Activated T-helper 17 cell treated with anti-CD3 and anti-CD28 coated beads, Interleukin-2, amount 50 U/mL, for 72 hours (primary cell): ENCODE measurements at places on chromosomes 6 and 20.

DNA sequence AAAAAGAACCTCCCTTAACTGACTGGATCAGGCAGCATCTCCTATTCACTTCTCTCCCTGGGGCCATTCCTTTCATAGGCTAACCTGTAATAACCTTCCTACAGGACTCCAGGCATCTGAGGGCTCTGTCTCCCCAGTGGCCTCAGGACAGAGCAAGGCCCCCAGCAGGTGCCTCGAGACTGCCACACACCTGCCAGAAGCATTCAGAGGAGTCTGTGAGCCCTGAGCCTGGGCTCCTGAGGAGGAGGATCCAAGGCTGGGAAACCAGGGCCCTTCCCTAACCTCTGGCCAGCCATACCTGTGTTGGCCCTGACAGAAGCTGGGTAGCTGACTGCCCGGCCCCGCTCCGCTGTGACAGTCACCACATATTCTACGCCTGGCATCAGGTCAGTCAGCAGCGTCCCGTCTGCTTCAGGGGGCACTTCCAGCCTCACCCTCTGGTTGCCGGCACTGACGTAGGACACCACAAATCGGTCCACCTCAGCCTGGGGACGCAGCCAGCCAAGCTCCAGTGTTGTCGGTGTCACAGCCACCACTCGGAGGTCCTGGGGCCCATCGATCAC, 20.6 kb downstream of the TNXB start:
- ATAC-seq: no peak

DNA sequence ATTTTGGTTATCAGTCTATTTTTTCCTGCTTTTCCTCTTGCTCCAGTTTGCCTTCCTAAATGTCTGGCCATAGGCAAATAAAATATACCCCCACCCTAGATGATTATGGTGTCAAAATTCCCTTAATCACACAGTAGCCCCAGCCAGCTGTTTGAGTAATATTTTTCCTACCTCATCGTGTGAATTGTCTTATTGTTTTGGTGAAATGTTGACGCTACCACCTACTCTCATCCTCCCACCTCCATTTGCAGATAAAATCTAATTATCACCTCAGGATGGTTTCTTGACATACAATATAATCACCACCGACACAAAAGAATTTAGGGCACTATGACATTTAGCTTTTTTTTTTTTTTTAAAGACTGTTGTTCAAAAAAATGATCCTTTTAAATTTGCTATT, 44.1 kb upstream of the FUCA2 start:
- peak; percentile 46 for ATAC-seq

DNA sequence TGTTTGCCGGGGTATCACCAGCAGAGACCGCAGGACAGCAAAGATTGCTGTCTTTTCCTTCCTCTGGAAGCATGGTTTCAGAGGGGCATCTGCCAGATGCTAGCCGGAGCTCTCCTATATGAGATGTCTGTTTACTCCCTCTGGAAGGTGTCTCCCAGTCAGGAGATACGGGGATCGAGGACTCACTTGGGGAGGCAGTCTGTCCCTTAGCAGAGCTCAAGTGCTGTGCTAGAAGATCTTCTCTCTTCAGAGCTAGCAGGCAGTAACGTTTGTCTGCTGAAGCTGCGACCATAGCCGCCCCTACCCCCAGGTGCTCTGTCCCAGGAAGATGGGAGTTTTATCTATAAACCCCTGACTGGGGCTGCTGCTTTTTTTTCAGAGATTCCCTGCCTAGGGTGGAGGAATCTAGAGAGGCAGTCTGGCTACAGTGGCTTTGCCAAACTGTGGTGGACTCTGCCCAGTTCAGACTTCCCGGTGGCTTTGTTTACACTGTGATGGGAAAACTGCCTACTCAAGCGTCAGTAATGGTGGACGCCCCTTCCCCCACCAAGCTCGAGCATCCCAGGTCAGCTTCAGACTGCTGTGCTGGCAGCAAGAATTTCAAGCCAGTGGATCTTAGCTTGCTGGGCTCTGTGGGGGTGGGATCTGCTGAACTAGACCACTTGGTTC, 133.0 kb upstream of the FLRT3 start:
- ATAC-seq: no peak

DNA sequence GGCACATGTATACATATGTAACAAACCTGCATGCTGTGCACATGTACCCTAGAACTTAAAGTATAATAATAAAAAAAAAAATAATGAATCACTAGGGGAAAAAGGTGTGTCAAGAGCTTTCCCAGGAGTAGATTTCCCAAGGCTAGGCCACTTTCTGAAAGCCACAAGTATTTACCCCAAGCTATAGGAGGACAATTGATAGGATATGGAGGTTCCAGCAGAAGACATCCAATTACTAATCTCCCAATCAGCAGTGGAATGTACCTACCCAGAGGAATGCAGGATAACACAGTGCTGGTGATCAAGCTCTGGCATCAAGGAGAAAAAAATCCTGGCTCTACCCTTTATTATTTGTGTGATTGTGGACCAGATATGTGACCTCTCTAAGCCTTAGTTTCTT, 562.7 kb downstream of the RFPL4B start:
- ATAC-seq: no peak

- no peak for ATAC-seq
These were observed 65.5 kb downstream of the SMOC2 start for GRCh38 chr6:168506460-168506859.

DNA sequence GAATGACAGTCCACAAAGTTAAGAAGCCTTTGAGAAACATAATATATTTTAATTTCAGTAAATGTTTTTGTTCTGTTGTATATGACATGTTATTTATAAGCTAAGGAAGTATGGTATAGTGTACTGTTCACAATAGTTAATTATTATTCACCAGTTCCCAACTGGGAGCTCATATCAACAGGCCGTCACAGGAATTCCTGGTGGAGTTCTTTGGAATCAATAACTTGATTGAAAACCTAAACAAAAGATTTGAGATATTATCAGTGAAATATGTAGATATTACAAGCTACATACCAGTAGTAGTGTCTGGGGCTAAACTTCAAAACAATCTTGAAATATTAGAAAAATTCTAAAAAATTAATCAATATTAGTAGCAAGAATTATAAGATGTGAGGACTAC, 60.3 kb downstream of the NOX3 start:
- ATAC-seq: no peak

DNA sequence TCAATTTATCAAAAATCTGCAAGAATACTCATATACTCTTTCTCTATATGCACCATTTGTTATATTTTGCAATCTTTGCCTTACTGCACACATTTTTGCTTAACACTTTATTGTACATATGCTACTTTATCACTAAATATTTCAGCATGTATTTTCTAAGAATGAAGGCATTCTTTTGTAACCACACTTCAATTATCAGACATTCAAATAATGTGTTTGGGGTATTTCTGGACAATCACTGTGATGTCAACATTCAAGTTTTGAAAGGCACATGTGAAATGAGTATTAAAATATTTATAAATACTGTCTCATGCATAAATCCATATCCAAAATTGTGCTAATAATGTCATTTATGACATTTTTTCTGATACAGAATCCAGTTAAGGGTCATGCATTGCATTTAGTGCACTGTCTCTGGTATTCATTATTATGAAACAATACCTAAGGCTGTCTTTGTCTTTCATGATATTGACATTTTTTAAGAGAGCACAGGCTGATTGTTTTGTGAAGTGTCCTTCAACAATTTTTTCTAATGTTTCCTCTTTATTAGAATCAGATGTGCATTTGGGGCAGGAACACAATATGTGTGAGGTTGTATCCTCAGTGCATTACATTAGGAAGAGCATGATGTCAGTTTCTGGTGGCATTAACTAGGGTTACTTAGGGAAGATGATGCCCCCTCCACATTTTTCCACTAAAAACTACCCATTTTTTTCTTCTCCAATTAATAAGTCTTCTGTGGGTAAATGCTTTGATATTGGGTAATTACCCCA, 105.7 kb downstream of the MTFR2 start:
- ATAC-seq: no peak

DNA sequence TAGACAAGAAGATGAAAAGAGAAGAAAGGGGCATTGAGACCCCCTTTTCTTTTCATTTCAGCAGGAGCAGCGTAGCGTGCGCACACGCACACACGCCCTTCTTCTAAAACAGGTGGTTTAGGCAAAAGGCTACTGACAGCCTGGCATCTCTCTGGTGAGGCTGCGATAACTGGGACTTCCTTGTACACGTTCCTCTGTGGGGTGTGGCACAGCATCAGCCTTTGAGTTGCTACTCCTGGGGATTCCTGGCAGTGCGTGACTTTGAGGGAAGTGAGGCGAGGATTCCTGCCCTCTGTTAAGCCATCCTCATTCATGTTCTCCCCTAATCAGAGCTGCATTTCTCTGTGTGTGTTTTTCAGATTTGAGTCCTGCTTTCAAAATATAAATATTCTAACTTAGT, 94.7 kb downstream of the TMEM170B start:
- no peak for ATAC-seq

DNA sequence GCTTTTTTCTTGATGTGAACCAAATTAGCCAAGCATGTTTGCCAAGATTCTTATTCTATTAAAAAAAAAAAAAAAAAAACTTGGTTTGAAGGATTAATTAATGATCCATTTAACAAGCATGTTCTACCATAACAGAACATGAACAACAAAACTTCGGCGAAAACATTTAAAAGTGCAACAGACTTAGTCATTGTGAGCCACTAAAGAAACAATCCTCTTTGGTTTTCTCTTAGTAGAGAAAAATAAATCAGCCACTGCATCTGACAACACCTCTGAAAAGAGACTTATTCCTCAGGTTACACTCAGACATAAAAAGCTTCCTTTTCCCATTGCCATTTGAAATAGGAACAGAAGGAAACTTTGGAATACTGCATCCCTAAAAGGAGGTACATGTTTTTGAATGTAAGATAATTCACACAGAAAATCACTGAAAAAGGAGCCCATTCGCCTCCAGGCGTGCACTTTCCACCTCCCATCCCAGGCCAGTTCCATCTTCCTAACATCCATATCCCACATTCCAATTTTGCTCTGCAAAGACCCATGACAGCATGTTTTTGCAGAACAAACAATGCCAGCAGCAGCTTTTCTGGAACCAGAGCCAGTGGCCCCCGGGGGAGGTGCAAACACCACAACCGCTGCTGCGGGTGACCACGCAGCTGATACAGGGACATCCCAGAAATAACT, 79.5 kb downstream of the ZMYND8 start:
- ATAC-seq: no peak

DNA sequence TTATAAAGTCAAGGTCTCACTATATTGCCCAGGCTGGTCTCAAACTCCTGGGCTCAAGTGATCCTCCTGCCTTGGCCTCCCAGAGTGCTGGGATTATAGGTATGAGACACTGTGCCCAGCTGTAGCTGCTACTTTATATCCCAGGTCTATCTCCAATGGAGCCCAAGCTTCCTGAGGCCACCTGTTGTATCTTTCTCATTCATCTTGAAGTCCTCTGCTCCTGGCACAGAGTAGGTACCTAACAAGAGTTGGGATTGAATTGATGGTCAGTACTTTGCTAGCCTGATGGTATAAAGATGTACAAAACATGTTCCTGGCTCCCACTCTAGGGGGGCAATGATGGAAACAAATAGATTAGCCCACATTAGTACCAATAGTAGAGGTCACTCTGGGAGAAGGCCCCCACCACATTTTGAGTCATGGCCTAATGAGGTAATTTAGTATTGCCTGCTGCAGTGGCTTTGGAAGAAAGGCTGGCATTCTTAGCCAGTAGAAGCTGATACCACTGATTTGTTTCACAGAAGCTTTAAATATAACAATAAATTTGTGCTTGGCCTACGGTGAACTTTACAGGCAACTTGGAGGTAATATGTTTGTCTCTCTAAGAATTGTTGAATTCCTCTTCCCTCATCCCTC, 5.4 kb downstream of the PTPN1 start:
- ATAC-seq: no peak

GRCh38 chr6:41936073-41936837, 5.4 kb downstream of the CCND3 start:
- peak; percentile 68 for ATAC-seq

DNA sequence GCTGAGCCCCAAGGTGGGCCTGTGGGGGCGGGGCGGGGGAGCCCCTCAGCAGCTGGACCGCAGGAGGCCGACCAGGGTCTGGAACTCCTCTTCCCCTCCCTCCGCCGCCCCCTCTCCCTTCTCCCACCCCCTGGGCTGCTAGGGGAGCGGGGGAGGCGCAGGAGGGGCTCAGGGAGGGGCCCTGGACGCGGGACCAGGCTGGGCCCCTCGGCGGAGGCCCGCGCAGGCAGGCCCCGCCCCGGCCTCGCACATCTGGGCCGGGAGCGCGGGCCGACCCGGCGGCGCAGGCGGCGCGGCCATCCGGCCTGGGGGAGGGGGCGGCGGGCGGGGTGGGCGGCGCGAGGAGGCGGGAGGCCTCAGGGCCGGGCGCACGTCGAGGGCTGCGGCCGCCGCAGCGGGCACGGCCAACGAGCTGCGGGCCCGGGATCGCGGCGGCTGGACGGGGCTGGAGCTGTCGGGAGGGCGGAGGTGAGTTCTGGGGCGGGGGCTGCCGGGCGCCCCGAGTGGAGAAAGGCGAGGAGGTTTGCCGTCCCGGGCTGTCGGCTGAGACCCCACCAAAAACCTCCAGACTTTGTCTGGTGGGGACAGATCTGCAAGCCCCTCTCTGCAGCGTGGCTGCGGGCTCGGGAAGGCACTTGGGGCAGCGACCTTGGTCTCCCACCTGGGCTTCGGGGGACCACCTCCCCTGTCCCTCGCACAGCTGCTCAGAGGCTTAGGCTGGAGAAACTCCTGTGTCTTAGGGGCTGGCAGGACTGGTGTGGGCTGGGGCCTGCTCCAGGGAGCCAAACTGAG, at the start of gene HSPA12B:
Gene HSPA12B (plus strand): TSS at position 359 of the 792 bp plus-strand sequence. CDS start 5,990 bp downstream, outside the sequence.
- ATAC-seq: no peak

DNA sequence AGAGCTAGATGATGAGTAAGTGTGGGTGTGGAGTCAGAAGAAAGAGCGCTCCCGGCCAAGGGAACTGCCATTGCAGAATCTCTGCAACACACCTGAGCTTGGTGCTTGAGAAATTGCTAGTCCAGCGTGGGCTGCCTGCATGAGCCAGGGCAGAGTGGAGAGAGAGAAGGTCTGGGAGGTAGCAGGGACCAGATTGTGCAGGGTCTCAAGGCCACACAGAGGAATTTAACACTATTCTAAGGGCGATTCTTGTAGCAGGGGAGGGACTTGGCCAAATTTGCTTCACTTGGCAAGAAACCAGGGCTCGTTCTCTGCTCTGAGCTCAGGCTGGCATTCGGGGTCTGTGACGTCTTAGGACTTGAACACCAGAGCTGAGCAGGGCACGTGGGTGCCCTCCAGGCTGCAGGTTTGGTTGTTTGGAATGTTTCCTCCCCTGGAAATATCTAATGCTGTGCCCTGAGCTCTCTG, 53.5 kb downstream of the BCAS4 start:
- ATAC-seq: no peak

DNA sequence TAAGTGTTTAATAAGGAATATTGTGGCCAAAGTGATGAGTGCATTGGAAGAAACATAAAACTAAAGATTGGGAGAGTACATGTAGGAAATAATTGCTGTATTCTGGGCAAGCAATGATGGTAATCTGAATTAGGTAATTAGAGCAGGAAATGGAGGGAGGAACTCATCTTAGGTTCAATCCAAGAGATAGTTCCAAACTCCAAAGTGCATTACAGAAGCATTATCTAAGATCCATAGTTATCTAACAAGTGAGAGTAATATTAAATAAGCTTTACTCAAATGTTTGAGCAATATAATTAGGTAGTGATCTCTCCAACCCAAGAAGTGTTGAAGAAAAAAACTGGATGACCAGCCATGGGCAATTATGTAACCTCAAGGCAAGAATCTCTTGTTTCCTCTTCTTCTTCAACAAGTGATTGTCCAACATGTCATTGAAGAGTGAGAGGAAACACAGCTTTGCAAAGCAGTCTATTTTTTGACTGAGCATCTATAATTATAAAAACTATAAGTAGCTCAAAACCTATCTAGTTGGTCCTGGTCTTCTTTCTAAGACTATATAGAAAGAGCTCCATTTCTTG, 181.2 kb upstream of the TNFAIP3 start:
- ATAC-seq: no peak

- ATAC-seq: peak; percentile 49
These were observed 162.2 kb upstream of the ARG1 start for GRCh38 chr6:131410785-131411184.
